ENCODE measurements at places on chromosomes 6 and 20.

GRCh38 chr6:34743625-34744293 is 13.5 kb upstream of the SNRPC start:
- DNase-seq = no peak

GRCh38 chr6:23784301-23784919 is 341.6 kb upstream of the NRSN1 start:
- DNase-seq = no peak

GRCh38 chr6:131387562-131388447 is 185.2 kb upstream of the ARG1 start:
- no peak for DNase-seq

- no peak for DNase-seq
Measured at GRCh38 chr6:78746457-78746856, 120.9 kb upstream of the IRAK1BP1 start.

DNA sequence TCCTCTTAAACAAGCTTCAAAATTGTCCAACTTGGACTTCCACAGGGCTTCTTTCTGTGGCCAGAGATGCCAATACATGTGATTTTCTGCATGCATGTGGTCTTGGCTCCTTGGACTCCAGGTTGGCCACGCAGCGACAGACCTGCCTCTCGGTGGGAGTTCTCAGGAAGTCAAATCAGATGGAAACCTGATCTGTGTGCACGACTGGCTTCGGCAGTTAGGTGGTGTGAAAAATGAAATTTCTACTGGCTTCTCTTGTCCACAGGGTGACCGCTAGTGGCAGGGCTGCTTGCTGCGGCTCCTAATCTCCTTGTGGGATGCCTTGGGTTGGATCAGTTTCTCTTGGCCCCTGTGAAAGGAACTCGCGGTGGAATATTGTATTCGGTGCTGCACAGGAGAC is 57.3 kb downstream of the PHACTR3 start:
- DNase-seq = no peak

GRCh38 chr20:44395461-44396340 is 40.2 kb downstream of the HNF4A start:
- no peak for DNase-seq

DNA sequence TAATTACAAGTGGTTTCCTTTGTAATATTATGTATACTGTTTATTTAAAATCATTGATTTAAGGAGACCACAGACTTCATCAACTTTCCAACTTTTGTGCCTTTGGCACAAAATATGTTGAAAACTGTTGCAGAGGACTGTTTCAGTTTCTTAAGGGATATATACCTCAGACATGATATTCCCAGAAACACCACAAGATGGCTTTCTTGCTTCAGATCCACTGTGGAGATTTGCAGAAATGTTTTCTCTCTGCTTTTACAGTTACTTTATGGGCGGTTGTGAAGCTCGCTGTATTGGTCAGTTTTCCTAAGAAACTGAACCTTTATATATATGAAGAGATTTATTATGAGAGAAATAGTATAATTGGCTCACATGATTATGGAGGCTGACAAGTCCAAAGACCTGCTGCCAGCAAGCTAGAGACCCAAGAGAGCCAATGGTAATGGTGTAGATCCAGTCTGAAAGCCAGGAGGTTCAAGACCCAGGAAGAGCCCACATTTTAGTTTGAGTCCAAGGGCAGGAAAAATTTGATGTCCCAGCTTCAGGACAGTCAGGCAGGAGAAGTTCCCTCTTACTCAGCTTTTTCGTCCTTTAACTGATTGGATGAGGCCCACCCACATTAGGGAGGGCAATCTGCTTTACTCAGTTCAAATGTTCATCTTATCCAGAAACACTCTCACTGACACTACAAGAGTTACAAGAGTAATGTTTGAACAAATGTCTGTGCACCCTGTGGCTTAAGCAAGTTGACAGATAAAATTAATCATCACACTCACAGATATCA is 12.8 kb downstream of the ME1 start:
- no peak for DNase-seq

DNA sequence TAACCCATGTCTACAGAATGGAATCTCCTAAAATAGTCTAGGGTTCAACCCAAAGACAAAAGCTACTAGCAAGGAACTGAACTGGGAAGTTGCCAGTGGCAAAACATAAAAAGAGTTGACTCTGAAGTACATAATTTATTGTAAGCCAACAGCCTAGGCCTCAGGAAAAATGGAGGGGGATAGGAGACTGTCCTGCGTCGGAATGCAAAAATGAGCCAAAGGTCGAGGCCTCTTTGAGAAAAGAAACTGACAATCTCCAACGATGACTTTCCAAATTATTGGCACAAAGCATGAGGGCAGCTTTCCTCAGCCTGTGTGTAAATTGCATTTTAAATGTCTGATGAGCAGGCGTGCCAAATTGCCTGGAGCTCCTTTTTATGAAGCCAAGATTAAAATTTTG is 2.1 kb downstream of the COL12A1 start:
- no peak for DNase-seq

- DNase-seq = no peak
Measured at GRCh38 chr20:43751167-43752050, 24.6 kb upstream of the GTSF1L start.

Data from DMS79 treated with DMSO at 0.1 percent for 48 hours (cell line).